A172 (cell line): ENCODE measurements at places on chromosomes 6 and 20. TPM values are rescaled to one million over a fixed set of nuclear protein-coding genes. Genes with fewer than 3 reads are reported as not detected.

DNA sequence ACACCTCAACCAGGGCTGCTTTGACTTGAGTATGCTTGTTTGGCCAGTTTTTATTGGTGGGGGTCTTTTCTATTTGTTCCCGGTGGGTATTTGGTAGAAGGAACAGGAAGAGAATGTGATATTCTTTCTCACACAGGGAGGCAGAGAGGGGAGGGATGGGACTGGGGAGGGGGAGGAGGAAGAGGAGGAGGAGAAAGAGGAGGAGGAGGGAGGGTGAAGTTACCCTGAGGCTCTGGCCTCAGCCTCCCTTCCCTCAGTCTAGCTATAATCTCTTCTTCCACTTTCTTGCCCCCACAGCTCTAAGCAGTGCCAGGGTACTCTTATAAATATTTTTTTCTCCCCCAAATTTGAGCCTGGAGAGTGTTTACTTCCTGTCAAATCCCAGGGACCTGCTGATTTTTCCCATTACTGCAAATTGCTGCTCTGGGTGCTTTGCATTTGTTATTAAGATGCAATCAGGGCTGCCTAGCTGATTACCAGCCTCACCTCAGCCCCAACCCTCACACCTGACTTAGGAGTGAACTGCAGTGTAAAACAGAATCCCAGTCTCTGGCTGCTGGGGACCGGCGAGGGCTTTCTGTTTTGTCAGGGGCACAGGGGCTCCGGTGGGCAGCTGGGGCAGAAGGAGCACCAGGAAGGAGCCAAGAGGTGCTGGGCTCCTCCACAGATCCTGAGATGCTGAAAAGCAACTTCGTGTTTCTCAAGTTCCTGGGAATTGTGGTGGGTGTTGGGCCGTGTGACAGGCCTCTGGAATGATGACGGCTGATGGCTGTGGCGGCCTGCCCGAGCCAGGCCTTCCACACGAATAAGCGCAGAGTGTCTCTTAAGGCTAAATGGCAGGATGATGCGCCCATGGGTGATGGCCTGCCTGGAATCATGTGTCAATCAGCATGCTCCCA lies 141.4 kb downstream of the CD83 start:
- DNase-seq, result no peak

DNA sequence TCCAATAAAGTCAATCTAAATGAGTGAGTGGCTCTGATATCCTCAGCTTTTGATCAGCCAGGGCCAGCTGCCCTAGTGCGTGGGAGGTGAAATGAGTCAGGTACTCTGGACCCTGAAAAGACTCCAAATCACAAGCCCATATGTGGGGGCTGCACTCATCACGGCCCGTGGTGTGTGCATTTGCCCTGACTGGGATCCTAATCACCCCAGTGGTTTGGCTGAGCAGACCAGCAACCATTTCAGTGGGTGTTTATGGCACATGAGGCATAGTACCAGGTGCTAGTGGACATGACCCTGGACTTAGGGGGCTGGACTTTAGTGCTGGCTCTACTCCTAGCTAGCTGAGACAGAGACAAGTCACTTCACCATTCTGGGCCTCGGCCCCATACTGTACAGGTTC lies 39.4 kb downstream of the SCML4 start:
- DNase-seq, result no peak

The BPIFA1 gene
- total RNA-seq, result not detected in 2 replicates

- no peak for DNase-seq
These were observed 2.4 kb downstream of the EDEM2 start for GRCh38 chr20:35144694-35145093.

DNA sequence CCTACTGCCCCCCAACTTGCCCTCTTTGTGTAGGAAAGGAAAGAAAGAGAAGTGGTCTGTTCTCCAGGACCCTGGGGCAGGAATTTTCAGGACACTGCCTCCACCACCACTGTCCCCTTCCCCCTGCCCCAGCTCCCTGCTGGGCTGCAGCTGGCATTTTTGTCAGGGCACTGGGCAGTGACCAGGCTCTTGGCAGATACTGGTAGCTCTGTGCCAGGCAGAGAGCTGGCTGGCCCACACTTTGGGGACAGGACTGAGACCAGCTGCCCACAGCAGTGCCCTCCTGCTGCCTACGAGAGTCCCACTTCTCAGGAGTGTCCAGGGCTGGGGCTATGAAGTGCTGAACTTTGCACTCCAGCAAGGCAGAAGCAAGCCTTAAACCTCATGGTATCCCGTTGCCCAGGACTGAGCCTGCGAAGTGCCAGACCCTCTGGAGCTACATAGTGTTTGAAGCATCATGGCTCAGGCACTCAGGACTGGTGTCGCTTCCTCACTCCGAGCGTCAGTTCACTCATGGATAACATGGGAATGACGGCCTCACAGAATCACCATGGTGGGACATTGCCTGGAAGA lies 19.3 kb downstream of the SLC13A3 start:
- DNase-seq, result no peak

The XKR7 gene
- total RNA-seq, result not detected in 2 replicates
